ENCODE measurements at places on chromosomes 6 and 20.

- peak; percentile 44 for DNase-seq
Measured at GRCh38 chr6:127737009-127737486, 160.1 kb downstream of the C6orf58 start.

DNA sequence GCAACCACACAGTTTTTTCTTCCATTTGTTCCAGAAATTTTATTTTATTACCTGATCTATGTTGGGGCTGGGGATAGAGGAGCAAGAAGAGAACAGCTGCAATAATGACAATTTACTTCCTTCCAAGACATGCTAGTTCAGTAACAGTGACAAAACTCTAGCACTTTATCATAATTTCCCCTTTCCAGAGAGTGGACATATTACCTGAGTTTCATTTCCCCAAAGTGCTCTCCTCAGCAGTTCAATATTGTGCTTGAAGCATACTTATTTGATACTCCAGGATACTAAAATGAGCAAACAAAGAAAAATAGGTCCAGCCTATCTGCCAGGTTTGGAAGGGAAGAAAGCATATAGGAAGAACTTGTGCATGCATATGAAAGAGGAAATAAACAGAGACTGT lies 157.7 kb downstream of the ID4 start:
- DNase-seq = no peak

DNA sequence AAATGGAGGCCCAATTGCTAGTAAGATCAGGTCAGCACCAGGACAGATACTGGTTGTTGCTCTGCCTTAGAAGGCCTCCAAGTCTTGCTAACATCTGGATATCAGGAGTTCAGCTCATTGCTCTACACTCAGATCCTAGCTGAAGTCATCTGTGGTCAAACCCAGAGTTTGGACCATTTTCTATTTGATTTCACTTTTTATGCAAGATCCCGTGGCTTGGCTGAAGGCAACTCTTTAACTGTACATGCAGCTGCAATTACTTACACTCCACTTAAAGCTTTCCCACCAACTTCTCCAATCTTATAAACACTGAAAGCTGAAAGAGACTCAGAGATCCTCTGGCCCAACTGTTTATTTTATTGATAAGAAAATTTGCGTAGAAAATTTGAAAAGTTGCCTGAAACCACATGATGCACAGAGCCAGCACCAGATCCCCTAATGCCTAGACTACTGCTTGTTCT lies 2.7 kb downstream of the SLC17A2 start:
- DNase-seq = no peak

DNA sequence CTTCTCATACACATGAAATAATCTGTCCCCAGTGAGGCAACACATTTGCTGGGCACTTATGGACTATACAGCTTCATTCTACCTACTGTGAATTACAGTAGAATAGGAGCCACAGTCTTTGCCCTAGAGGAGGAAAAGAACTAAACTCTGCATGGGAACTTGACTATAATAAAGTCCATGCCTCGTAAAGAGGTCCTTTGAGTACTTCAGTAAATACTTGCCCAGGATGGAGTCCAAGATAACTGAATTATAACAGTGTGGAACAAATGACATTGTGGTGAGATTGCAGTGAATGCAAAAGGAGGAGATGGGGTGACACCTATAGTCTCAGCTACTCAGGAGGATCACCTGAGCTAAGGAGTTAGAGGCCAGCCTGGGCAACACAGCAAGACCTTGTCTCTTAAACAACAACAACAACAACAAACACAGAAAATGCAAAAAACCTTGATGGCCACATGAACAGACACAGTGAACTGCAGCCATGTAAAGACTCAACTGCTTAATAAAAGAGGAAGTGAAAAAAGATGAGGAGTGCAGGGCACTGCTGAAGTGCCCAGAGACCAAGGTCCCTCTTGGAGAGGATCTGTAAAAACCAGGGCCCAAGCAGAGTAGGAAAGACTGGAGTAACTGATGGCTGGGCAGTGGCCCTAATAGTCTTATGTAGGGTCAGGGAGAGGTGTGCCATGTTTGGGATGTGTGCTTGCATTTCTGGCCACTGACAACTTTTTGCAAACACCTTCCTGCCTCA lies 3.7 kb downstream of the MRPS18A start:
- no peak for DNase-seq

GRCh38 chr6:10081075-10081474 lies 333.8 kb downstream of the TFAP2A start:
- DNase-seq = no peak

GRCh38 chr6:25431306-25431974 lies 152.3 kb downstream of the CARMIL1 start:
- no peak for DNase-seq

DNA sequence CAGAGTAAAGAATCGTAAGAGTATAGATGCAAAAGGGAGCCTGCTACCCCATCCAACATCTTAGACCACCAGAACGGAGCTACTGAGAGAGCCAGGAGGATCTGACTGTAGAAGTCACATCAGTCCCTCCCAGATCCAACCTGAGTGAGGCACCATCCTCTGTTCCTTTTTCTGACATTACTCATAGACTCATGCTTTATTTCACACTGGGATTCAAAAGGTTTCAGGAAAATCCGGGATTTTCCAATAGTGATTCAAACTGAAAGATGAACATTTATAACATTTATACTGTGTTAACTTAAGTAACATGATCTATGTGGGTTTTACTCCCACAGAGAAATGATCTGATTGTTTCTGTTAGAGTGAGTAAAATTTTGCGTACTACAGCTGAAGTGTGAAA lies 868.6 kb upstream of the GJE1 start:
- DNase-seq = no peak

- DNase-seq = no peak
Measured at GRCh38 chr20:48364688-48365421, 462.9 kb downstream of the PREX1 start.

GRCh38 chr6:157999168-158000051 lies 17.7 kb downstream of the SYNJ2 start:
- DNase-seq = no peak

- peak; percentile 78 for DNase-seq
Measured at GRCh38 chr6:132511210-132511830, 1.6 kb downstream of the STX7 start.

- DNase-seq = no peak
Measured at GRCh38 chr6:4180652-4181255, 45.4 kb upstream of the ECI2 start.

DNA sequence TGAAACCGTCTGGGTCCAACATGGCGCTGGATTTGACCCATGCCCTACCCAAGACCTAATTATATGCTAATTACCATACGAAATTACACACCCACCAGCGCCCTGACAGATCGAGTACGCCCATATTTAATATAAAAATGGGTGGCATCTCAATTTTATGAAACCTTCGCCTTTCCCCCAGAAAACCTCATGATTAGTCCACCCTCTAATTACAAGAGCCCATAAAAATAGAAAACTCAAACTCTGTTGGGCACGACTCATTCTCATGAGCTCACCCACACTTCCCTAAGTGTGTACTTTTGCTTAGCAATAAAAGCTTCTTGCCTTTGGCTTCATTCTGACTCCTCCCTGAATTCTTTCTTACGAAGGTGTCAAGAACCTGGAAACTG lies 136.4 kb downstream of the OR2B2 start:
- DNase-seq = peak; percentile 68

GRCh38 chr6:42028234-42029061 lies 21.9 kb upstream of the TAF8 start:
- peak; percentile 55 for DNase-seq

DNA sequence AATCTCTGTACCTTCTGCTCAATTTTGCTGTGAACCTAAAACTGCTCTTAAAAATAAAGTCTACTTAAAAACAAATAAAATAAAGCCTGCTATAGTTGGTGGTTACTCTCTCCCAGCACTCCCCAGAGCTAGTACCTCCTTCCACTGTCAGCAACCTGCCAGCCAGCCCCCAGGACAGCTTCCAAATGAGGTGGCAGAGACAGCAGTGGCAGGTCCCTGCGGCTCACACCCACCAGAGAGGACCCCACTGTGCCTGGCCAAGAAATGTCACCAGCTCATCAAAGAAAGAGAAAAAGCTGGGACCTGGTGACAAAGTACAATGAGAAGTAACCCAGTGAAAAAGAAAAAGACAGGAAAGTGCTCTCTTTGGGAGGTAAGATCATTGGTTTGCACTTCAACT lies 15.2 kb downstream of the APMAP start:
- DNase-seq = no peak

- DNase-seq = peak; percentile 52
Measured at GRCh38 chr20:44215125-44215524, 4.6 kb upstream of the OSER1 start.

DNA sequence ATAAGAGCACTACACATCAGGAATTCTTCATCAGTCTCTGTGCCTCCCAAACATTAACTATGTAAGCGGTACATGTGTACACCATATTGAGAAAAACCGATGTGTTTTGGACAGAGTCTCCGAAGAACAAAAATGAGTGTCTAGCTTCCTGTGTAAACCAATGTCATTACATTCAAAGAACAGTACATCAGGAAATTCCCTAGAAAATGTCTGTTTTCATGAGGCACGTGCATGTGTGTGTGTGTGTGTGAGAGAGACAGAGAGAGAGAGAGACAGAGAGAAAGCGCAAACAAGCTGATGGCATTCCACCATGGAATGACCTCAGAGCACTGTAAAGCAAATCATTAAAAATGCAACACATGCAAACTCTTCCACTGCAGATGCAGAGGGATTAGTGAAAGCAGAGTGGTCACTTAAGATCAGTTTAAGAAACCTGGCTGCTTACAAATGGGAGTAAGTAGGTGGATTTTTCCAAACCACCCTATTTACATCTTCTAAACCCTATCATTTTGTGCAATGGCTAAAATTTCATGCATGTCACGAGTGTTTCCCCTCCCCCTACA lies 133.9 kb downstream of the HIVEP2 start:
- DNase-seq = no peak

- DNase-seq = no peak
Measured at GRCh38 chr6:111952821-111953540, 79.7 kb upstream of the FYN start.

DNA sequence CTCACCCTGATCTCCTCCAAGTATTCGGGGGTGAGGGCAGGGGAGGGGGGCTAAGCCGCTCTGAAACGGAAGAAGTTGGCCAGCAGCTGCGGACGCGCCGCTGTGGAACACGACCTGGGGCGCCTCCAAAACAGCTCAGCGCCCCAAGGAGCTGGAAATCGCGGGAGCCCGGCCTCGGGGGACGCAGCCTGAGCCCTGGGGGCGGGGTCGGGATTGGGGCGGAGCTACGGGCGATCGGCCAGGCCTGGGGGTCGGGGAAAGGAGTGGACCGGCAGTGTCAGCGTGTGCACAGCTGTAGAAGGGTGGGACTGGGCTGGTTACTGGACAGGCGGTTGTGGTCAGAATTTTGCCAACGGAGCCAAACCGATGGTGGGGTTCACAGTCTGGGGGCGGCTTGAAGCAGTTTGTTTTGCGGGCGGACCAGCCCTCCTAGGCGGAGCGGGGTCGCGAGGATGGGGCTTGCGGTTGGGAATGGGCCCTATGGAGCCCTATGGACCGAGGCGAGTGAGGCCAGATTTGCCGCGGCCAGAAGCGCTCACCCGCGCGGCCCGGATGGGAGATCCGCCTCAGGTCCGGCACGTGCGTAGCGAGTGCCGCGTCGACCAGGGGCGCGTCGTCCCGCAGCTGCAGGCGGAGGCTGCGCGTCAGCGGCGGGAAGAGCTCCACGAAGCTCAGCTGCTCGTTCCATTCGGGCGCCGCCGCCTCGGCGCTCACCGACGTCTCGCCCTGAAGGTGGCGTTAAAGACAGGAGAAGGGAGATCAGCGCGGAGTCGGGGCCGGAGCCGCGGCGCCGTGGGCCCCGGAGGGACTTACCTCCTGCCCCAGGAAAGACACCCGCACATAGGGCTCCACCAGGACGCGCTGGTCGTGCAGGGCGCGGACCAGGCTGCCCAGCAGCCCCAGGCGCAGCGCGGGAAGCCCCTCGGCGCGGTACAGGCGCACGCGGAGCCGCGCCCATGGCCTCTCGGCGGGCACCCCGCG lies 14.3 kb upstream of the SPAG4 start:
- peak; percentile 83 for DNase-seq

DNA sequence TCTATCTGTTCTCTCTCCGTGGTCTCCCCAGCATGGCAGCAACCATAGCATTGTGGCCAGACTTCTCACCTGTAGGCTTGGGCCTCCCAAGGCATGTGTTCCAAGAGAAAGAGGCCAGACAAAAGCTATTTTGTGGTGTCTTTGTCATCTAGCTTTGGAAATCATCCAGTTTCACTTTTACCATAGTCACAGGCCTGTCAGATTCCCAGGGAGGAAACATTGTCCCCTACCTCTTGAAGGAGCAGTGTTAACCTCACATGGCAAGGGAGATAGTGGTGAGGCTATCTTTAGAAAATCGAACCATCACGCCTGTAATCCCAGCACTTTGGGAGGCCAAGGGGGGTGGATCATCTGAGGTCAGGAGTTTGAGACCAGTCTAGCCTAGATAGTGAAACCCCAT lies 42.3 kb upstream of the RALGAPA2 start:
- no peak for DNase-seq

DNA sequence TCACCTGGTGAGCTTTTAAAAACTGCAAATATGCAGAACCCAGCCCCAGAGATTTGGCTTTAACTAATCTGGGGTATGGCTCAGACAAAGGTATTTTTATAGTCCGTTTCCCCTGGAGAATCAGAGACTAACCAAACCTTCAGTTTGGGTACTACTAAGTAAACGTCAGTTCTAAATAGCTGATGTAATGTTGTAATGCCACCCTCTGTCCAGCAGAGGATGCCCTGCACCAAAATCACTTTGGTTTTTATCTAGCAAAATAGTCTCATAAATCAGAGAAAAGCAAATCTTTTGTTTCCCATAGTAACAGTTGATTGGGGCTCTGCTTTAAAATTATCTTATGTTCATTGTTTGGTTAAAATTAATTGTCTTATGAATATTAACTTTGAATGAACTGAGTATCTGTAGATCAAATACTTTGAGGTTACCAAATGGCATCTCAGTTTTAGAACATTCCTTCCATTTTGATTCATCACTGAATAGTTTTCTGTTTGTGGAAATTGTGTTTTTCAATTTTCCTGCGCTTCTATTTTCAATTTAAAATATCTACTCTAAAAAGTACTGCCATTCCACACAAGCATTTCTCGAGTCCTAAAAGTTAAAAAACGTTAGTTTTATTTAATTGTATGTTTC lies 278.3 kb upstream of the PLCB4 start:
- DNase-seq = peak; percentile 18

GRCh38 chr20:826695-827323 lies 6.7 kb upstream of the FAM110A start:
- no peak for DNase-seq

DNA sequence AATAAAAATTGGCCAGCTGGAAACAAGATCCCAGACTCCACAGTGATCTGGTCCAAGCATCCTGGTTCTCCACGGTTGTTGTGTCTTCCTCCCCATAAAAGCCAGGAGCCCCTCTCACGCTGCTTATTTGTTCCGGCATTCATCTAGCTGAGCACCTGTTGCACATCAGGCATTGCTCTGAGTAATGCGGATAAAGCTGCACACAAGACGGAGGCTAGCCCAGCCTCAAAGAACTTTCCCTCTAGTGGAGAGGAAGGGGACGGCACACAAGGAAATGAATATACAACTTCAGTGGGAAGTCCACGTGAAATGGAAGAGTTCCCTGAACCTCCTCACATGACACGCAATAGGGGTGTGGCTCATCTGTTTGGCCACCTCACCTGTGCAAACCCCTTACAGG lies 30.3 kb upstream of the NXT1 start:
- DNase-seq = no peak
